Fibroblast of lung (primary cell): ENCODE measurements at places on chromosomes 2 and 18.
A peak's percentile ranks its signal among the peaks of the same experiment; 100 is the strongest.

GRCh38 chr2:103402336-103402735, 640.5 kb downstream of the TMEM182 start:
- DNase-seq = no peak

DNA sequence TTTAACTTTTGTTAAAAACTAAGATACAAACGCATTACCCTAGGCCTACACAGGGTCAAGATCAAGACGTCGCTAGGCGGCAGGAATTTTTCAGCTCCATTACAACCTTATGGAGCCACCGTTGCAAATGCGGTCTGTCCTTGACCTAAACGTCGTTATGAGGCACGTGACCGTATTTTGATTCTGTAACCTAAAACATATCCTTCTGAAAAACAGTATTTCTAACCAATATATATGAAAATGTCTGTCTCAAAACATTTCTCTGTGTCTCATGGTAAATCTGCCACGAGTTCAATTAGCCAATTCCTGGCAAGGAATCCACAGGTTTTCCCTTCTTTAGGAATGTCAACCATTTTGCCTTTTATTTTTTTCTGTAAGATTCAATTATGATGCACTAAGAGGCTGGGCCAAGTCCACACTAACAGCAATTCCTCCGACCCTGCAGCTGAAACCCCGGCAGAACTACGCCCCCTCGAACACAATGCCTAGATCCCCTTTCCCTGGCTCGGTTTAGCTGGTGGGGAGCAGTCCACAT, 1.7 kb downstream of the RTN4 start:
- peak; percentile 58 for DNase-seq

GRCh38 chr2:145692971-145693478, 1173.1 kb upstream of the ZEB2 start:
- DNase-seq = peak; percentile 98

DNA sequence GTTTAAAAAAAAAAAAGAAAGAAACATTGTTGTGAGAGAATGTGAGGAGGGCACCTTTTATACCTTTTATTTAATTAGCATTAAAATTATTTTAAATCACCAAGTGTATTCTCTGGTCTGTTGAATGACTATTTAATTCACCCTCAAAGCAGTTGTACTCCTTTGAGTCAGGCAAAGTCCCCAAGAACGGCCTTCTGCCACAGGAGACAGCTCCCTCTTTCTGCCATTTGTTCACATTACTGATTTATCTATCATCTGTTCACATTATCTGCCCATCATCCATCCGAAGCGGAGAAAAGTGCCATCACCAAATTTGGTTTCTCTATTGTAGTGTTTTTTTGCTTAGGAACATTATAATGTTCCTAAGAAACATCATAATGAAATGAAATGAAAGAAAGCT, 240.7 kb upstream of the DPP10 start:
- DNase-seq = no peak

DNA sequence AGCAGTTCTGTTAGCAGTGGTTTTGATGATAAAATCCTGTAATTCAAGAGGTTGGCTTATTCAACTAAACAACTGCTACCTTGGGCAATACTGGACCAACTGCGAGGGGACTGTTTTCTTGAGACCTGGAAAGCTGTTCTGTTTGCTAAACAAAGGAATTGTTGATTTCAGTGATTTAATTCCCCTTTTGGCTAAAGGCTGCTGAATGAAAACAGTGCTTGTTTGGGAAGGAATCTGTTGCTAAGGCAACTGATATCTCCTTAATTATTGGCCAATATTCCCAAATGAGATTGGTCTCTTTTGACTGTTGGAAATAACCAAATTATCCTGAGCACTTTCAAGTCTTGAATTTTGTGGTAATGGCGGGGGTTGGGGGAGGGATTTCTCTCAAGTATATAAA, 136.8 kb downstream of the CAMKMT start:
- no peak for DNase-seq

DNA sequence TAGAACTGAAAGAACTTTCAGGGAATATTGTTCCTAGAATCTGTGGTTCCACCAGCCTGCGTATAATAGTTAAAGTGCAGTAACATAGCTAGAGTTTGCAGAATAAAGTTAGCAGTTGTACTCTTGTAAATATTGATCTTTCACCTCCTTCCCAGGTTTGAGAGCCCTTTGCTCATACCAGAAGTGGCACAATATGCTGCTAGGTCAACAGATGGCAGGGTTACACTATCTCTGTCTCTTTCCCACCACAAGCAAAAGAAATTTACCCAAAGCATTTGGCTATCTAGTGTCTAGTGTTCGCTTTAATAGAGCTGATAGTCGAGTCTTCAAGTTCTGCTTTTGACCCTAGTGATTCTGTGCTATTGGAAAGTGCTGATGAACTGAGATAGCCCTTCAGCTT, 119.0 kb upstream of the KLHL14 start:
- DNase-seq = no peak

- DNase-seq = no peak
These were observed 17.6 kb downstream of the HIBCH start for GRCh38 chr2:190302052-190302451.

DNA sequence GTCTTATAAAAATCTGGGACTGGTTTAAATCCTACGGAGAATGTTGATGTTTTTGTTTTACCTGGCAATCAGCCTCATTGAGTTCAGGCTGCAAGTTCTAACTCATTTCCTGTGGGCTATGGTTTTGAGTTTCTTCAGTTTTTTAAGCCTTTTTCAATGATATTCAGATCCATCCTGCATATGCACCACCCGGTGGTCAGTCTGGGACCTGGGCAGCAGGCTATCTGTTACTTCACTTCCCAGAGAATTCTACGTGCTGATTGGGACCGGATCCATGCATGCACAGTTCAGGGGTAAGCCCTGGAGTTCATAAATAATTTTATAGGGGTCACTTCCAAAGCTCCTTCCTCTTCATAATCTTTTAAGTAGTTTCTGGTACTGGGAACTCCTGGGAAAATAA, 339.2 kb upstream of the HNRNPA3 start:
- no peak for DNase-seq

GRCh38 chr2:37780387-37780676, 108.9 kb upstream of the CDC42EP3 start:
- DNase-seq = no peak

DNA sequence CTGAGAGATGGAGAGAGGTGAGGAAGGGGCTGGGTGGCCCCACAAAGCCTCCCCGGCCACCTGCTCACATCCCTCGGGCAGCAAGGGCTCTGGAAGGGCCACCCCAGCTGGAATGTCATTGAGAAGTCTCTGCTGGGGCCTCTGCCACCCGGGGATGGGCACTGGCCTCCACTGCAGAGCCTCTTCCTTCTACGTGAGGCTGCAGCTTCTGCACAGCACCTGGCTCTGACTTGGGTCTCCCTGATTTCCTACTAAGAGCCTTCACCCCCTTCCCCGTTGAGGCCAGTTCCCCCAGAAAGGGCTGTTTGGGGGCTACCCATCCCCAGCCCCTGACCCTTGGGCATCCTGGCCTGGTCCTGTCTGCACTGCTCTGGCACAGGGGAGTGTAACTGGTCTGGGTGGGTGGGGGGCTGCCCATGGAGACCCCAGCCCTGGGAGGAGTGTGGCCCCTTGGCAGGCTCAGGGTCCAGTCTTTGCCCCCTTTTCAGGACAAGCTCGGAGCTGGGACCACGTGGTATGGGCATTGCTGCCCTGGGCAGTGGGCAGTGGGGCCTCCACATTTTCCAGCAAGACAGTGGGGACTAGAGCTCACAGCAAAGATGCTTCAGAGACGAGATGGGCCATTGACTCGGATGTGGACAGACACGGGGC, 5.6 kb downstream of the PDCD1 start:
- no peak for DNase-seq

GRCh38 chr2:100791936-100792308, 28.0 kb upstream of the NPAS2 start:
- DNase-seq = no peak

GRCh38 chr2:212929116-212929515, 222.3 kb downstream of the IKZF2 start:
- DNase-seq = no peak

GRCh38 chr18:5584746-5585417, 41.1 kb upstream of the EPB41L3 start:
- DNase-seq = peak; percentile 34

DNA sequence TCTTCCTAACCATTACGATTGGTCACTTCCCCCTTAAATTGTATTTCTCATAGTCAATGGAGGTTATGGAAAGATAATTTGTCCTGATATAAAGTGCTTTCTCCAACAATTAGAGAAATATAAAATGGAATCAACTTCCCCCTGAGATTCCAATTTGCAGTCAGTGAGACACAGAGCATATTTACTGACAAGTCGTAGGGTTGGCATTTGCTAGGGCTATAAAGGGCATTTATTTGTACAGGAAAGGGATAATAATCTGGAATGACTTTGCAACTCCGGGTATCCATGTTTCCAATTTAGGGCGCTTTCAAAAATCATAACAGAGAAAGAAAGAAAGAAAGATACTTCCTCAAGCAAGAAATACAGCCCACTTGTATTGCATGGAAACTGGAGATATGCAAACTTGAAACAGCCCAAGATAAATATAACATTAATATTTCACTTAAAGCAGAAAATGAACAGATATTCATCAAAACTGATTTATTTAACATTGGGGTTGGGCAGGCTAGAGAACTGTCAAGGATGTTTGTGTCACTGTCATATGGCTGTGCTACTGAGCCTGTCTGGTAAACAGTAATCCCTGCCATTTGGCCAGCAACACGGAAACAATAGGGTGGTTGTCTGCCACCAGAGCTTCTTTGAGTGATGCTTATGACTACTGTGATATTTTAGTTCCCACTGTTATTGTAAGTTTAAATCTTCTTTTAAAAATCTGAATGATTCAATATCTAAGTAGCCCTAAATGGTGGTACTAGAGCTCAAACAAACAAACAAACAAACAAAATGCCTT, 621.8 kb downstream of the LRP1B start:
- no peak for DNase-seq

- peak; percentile 61 for DNase-seq
These were observed 13.7 kb downstream of the NCKAP1 start for GRCh38 chr2:183024339-183025095.

- no peak for DNase-seq
These were observed 322.9 kb downstream of the GALR1 start for GRCh38 chr18:77572537-77572936.

DNA sequence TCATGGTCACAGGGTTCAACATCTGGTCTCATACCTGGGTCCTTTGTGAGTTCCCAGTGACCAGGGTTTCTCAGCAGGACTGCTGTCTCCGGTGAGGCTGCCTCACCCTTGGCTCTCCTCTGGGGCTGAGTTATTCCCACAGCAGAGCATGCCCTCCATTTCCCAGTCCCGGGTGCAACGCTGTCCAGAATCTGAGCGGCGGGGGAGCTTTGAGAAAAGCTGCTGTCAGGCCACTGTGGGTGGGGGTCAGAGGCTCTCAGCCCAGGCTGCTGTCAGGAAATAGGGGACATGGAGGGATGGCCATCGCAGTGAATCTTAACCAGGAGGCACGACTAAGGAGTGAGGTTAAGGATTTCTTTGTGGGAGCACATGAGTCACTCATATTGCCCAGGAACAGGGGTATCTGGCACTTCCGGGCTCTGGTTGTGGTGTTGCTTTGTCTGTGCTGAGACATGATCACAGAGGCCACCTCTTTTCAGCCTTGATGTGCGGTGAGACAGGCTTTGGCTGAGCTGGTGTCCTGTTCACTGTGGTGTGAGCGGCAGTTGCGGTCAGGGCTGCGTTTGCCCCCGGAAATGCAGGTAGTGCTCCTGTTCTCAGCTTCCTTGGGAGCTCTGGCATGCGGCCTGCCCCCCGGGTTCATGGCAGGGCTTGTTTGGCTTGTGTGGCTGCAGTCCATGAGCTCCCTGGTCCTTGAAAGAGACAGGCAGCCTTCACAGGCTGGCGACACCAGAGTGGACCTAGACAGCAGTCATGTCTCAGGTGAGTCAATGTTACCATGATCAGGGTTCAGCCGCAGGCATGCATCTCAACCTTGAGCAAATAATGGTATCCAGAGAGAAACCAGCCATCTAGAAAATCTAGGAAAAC, 310.7 kb upstream of the MYT1L start:
- DNase-seq = no peak

DNA sequence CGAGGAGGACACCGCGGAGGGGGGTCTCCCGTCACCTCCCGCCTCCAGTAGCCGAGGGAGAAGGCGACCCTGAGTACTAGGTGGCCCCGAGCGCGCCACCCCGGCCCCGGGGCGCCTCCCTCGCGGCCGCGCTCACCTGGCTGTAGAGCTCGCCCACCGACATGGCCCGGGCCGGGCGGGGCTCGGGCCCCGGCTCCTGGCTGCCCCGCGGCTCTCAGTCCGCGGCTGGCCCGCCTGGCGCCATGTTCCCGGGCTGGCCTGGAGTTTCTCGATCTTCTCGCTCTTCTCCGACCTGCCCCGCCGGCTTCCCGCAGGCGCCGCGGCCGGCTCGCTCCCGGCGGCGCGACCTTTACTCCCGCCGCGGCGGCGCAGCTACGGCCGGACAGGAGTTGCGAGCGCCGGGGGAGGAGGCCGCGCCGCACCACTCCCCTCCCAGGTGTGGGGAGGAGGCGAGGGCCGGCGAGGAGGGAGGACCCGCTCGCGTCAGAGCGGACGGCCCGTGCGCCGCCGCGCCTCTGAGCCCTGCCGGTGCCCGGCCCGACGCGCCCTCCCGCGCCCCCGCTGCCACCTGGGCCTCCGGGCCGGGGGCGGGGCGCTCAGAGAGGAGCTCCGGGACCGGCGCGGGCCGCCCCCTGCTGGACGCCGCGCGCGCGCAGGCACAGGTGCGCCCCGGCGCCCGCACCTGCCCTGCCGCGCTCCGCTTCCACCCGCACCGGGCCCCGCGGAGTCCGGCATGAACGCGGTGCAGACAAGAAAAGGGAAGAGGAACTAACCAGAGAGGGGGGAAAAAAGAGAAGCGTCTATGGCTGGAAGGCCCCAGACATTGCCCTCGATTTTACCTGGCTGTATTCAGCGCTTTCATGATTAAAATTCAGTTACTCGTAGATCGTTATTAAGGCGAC, at the start of gene MYO5B:
TSS of gene MYO5B (minus strand) at position 517 of the 902 bp plus-strand sequence. CDS start at position 163, 354 bp downstream.
- peak; percentile 3 for DNase-seq

DNA sequence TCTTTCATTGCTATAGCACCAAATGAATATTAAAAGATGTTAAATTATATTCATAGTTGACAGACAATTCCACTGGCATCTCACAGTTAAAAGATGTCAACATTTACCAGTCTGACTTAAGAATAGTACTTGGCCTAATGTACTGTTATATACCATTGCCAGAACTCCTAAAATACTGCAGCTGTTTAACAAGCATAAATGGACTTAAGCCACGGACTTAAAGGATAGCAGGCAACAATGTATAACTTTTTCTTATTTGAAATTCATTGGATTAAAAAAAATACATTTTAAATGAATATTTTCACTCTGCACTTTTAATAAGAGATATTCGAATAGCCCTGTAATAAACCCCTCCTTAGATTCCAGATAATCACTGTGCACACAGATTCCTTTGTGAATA, 3.8 kb downstream of the TCF4 start:
- DNase-seq = peak; percentile 11

- peak; percentile 14 for DNase-seq
These were observed 317.6 kb downstream of the GPD2 start for GRCh38 chr2:156753766-156754165.

DNA sequence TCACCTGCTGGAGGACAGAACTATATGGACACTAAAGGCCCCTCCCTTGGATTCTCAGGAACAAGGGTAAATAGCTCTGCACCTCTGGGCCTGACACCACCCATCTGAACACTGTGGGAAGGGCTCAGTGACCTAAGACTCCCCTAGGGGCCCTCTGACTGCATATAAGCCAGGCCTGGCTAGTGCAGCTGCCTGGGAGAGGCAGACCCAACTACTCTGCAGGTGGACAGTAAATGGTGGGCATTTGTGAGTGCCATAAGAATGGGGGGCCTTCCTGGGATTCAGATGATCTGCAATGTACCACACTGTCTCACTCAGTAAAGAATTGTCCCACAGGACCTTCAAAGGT, 11.2 kb upstream of the WIPF1 start:
- no peak for DNase-seq
